Liver (tissue), 10 donors: ENCODE measurements at places on chromosomes 12 and 14.
A peak's percentile ranks its signal among the peaks of the same experiment; 100 is the strongest.

DNA sequence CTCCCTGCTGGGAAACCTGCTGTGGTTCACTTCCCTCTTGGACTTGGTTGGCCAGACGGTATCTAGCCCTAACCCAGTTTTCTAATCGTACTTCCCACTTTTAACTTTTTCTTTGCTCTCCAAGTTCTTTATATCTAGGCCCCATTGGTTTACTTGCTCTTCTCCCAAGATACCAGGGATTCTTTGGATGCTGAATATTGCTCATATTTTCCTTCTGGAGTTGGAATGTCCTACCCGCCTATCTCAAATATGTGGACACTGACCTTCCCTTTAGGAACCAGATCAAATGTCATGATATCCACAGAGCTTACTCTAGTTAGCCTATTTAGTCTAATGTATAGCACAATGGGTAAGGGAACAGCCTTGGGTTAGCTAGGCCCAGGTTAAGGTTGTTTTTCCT, 228.6 kb downstream of the DACT1 start:
- DNase-seq = no peak

DNA sequence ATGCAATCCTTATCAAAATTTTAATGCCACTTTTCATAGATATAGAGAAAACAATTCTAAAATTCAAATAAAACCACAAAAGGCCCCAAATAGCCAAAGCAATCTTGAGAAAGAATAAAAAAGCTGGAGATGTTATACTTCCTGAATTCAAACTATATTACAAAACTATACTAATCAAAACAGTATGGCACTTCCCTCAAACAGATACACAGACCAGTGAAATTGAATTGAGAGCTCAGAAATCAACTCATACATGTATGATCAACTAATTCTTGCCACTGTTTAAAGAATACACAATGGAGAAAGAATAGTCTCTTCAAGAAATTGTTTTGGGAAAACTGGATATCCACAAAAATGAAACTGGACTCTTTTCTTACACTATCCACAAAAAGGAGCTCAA, 55.4 kb downstream of the FOXG1 start:
- no peak for DNase-seq

- no peak for DNase-seq
Observed at GRCh38 chr12:43208627-43209026, 343.4 kb downstream of the ADAMTS20 start.

GRCh38 chr14:70289138-70289537, 70.3 kb downstream of the COX16 start:
- DNase-seq = no peak

DNA sequence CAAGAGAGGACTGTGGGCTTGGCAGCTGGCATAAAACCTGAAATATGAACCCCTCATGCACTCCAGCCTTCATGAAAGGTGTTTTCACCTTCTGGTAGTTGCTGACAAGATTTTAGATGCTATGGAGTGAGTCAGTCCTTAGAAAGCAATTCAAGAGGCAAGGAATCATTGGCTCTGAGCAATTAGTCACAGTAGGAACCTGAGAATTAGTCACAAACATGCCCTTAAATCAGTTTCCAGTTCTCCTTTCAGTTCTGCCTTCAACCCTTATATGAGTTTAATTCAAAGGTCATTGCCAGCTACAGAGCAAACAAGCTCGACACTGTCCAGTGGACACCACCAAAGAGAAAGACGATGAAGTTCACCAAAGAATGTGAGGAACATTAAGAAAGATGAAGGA, 472.3 kb downstream of the GLT1D1 start:
- DNase-seq = no peak

GRCh38 chr12:114847441-114848035, 163.6 kb upstream of the TBX3 start:
- no peak for DNase-seq

GRCh38 chr12:39161465-39162085, 256.2 kb upstream of the CPNE8 start:
- DNase-seq = no peak

- DNase-seq = no peak
Observed at GRCh38 chr14:101839236-101839635, 77.7 kb downstream of the PPP2R5C start.

GRCh38 chr12:130849561-130850417, 10.7 kb upstream of the STX2 start:
- no peak for DNase-seq

DNA sequence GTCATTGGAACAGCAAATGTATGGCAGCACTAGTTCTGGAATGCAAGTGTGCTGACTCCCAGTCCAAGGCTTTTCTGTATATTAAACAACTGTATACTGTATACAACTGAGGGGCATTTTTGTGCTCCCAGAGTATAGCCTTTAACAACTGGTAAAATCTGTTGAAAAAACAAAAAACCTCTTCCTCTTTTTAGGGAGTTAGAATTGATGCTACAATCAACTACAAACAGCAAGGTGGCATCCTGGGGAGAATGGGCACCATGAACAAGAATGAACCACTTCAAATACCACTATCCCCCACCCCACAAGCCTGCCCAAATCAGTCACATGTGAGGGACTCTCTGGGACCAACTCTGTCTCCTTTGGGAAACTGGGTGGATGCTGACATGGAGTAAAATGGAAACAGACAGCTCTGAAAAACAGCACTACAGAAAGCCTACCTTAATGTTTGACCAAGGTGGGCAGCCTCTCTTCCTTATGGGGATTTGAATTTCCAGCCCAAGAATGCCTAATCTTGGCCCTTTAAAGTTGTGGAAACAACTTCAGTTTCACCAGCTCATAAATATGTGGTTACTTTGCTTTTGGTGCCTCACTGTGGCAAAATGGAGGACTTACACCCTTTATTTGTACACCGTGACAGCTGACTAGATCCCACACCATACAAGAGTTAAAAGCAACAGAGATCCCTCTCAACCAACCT, 7.5 kb downstream of the VTI1B start:
- DNase-seq = no peak

DNA sequence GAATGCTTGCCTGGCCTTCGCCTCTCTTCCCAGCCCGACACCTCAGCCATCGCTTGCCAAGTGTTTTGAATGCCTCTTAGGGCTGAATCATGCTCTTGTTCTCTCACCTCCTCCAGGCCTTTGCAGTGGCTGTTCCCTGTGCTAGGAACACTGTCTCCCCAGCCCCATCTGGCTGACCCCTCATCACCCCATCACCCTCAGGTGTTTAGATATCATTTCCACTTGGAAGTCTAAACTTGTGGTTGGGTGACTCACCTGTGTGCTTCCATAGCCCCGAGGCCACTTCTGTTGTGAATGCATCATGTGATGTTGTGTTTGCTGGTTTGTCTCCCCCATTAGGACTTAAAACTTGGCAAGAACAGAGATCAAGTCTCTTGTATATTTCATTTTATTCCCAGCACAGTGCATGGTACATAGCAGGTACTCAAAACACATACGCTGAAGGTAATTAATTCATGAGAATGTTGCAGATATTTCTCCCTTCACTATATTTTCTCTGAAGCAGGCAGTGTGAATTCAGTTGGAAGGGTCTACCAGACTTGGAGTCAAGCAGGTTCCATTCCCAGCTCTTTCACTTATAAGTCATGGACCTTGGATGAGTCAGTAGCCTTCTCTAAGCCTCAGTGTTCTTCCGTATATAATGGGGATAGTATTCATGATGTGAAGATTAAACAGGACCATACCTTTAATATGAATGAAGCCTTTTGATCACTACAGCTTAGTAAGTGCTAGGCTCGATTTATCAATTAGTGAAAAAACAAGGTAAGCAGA, 67.8 kb downstream of the HRK start:
- DNase-seq = no peak

DNA sequence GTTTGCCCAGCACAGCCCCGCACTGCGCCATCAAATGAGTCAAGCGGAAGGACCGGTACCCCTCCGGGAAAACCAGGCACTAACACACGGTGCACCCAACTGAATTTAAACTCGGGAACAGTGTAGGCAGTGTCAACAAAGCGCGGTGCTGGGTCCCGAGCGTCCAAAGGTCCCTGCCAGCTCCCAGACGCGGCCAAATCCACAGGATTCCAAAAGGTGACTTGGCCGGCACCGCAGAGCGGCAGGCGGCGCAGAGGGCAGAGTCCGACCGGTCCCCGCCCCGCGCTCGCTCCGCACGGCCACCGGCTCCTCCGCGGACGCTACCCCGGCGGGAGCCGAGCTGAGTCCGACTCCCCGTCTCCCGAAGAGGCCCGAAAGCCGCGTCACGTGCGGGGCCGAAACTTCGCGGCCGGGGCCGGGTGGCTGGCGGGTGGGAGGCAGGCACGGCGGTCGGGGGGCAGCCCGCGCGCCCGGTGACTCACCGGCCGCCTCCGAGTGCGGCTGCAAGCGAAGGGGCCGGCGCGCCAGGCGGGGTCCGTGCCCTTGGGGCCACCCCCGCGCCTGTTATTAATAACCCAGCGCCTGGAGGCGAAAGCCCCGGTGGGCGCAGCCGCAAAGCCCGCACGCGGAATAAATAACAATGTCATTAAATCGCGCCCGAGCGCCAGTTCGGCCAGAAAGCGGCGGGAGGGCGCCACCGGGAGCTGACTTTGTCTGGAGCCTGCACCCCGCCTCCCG, 863 bp downstream of the DENND5B start:
- DNase-seq = peak; percentile 70

GRCh38 chr14:53093206-53093605, 59.9 kb downstream of the DDHD1 start:
- no peak for DNase-seq

DNA sequence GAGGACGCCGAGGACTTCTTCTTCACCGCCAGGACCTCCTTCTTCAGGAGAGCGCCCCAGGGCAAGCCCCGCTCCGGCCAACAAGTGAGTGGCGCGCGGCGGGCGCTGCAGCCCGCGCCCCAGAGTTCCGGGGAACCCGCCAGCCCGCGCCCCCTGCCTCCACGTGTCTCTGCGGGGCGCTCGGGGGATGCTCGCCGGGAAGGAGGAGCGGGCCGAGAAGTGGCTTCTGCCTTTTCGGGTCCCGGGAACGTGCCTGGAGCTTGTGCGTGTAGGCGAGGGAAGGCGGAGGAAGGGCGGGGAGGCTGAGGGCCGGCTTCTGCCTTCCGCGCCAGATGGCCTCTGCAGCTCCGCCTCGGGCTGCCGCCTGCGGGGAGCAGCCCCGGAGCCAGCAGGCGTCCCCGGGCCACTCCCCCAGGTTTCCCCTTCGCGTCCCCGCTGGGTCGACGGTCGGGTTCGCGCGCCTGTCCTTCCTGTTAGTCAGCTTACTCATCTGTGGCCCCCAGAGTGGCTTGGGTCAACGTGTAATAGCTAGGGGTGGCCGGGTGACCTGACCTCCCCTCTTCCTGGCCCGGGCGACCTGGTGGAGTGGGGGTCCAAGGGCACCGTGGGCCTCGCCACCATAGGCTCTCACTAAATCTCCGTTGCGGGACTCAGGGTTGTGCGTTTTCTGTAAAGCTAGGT, 505 bp downstream of the RASSF3 start:
- DNase-seq = peak; percentile 55

DNA sequence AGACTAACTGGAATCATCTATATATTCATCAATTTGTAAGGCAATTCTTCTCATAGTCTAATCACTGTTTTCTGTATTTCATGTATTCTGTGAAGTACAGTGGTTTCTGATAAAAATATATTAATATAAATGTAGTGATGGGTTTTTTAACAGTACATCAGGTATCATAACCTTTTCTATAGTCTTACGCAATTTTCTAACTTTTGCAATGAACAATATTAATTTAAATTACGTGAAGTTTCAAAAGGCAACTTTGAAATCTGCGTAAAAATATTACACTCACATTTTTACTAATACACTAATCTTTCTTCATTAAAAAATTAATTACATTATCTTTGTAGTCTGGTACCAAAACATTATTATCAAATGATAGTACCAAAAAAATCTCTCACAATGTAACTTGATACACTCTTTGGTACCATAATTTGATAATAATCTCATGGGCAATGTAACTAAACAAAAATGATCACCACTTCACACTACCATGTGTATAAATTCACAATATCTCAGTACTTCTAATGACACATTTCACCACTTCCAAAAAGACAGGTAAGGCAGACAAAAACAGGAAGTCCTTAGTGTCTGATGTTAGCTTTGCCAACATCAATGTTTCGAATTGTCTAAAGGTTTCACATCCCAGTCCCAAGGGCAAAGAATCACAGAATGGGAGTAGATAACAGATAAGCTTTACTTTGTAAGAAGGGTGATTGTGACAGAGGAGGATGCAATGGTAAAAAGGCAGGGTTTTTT, 8.7 kb downstream of the DNAI7 start:
- DNase-seq = no peak

GRCh38 chr14:71551291-71551950, 380.8 kb upstream of the RGS6 start:
- no peak for DNase-seq

- DNase-seq = no peak
Observed at GRCh38 chr12:8584004-8584403, 28.7 kb downstream of the AICDA start.

DNA sequence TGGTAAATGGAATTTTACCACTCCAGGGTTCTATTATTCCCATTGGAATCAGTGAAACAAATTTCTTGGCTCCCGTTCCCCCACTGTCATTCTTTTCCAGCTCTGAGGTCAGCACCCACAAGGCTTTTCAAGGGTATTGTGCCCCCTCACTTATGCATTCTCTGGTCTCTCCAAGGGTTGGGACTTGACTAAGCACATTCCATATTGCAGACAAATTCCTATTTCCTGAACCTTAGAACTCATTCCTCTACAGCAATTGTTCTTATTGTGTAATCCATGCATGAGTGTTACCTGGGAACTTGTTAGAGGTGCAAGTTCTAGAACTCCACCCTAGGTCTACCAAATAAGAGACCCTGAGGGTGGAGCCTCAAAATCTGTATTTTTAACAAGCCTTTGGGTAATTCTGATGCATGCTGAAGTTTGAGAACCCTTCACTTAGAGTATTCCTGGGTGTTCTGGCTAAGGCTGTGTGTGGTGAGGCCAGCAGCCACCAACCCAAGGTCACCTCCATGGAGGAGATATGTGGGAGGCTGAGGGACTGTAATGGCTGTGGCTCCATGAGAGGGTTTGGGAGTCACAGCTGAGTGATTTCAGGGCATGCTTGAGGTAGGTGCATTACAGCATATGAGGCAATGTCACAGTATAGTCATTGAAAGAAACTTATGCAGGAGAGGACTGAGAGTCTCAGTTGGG, 150.9 kb downstream of the TTC6 start:
- no peak for DNase-seq

DNA sequence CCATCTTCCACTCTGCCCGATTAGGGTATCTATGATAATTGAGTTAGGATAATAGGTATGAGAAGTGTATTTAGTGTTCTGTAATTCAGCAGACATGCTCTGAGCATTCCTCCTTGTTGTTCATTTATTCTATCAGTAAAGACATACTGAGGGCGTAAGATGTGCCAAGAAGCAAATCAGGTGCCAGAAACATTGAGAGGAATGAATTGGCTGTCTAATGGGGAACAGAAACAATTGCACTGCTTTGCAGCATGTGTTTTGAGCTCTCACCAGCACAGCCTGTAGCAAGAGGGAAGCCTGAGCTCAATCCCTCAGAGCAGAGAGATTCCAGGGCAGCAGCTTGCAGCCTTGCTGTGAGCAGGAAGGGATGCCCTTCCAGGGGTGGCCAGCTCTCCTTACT, 589.3 kb downstream of the BCL11B start:
- DNase-seq = no peak

- no peak for DNase-seq
Observed at GRCh38 chr12:67388331-67389138, 119.4 kb downstream of the CAND1 start.
